ENCODE measurements at places on chromosomes 4 and X. TPM values are rescaled to one million over a fixed set of nuclear protein-coding genes. Genes with fewer than 3 reads are reported as not detected.

The PABPC4L gene
- polyA plus RNA-seq: 11.0 TPM

The HMGB3 gene
- 152 TPM for polyA plus RNA-seq

The FGF16 gene
- not detected for polyA plus RNA-seq

The OFD1 gene
- 41.4 TPM for polyA plus RNA-seq

The RAB9A gene
- polyA plus RNA-seq: 28.9 TPM

The SLIT2 gene
- polyA plus RNA-seq: 49.7 TPM

The MAD2L1 gene
- 62.4 TPM for polyA plus RNA-seq

The HMX1 gene
- not detected for polyA plus RNA-seq

The SLC4A4 gene
- polyA plus RNA-seq: 75.5 TPM

The SPANXN4 gene
- polyA plus RNA-seq: not detected

The SLC9B1 gene
- 4.8 TPM for polyA plus RNA-seq

Measured in right renal cortex interstitium (tissue), 3 donors.